Stimulated activated CD4-positive, alpha-beta T cell treated with anti-CD3 and anti-CD28 coated beads, Interleukin-12 subunit alpha, Interleukin-12 subunit beta, amount 100 ng/mL, for 24 hours (primary cell): ENCODE measurements at places on chromosomes 12 and 14.

DNA sequence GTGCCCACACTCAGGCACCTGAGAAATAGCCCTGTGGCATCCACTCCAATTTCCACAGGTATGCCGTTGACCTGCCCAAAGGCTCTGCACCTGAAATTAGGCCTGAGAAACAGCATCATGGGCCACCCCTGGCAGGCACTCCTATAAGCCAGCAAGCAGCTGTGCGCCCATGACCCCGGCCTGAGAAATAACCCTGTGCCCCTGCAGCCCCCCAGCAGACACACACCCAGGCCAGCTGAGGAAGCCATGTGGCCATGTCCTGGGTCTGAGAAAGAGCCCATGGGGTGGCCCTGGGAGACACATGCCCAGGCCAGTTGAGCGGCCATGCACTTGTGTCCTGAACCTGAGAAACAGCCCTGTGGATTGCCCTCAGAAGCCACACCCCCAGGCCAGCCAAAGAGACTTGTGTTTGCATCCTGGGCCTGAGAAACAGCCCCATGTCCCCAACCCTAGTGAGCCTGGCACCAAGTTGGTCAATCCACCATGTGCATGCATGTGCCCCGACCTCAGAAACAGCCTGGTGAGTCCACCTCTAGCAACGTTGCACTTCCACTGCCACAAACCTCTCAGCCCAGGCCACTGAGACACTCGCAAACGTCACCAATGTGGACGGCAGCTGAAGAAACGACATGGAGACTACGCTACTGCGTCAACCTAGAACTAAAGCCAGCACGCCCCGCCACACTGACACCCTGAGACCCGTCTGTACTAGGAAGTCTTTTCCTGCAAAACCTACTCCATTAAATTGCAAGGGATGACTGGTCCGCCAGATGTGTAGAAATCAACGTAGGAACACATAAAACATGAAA, 411.9 kb downstream of the TMEM121 start:
- DNase-seq, result no peak

DNA sequence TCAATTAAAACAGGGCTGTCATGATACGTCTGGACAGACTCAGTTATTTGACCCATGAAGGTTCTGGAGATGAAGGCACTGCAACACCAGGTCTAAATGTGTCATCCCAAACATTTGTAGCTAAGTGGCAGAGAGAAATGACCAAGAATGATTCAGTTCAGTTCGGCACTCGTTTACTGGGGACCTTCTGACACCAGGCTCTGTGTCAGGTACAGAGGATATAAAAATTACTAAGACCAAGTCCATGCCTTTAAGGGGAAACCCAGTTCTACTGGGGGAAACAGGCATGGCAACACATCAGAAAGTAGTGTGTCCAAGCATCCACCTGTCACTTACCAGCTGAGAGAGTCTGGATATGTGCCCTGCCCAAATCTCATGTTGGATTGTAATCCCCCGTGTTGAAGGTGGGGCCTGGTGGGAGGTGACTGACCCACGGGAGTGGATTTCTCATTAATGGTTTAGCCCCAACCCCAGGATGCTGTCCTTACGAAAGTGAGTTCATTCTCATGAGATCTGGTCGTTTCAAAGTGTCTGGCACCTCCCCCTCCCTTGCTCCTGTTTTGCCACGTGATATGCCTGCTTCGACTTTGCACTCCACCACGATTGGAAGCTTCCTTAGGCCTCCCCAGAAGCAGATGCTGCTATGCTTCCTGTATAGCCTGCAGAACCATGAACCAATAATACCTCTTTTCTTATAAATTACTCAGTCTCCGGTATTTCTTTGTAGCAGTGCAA, 41.9 kb upstream of the BCL2L14 start:
- no peak for DNase-seq

DNA sequence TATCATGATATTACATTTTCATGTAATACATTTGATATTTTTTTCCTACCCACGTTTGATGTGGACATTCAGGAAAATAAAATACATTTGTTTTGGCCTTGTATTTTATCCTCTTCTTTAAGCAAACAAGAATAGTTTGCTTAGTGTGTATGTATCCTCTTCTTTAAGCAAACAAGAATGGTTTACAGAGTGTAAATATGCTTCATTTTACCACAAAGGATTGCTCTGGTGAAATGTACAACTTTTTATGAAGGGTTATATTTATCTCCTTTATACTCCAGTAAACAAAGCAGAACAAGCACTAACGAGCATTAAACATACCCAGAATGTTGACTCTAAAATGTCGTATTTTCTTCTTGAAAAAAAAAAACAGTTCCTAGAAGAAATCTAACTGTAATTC, 244.7 kb downstream of the KCNH5 start:
- no peak for DNase-seq

DNA sequence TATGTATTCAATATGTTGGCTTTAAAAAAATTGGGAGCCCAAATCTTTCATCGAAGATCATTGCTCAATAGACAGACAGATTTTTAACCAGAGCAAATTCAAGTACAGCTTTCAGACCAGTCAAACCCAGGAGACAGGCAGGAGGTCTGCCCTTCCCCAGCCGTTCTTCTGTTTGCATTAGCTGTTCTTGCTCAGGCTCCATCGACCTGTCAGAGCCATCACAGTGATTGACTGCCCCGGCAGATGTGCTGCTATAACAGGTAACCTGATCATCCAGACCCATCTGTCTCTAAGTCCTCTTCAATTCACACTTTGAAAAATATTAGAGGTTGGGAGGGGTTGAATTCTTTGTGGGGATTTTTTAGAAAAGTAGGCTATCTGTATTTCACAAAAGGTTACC, 453.5 kb downstream of the FOXG1 start:
- no peak for DNase-seq

GRCh38 chr12:42085594-42085993, 59.1 kb downstream of the GXYLT1 start:
- DNase-seq, result no peak

DNA sequence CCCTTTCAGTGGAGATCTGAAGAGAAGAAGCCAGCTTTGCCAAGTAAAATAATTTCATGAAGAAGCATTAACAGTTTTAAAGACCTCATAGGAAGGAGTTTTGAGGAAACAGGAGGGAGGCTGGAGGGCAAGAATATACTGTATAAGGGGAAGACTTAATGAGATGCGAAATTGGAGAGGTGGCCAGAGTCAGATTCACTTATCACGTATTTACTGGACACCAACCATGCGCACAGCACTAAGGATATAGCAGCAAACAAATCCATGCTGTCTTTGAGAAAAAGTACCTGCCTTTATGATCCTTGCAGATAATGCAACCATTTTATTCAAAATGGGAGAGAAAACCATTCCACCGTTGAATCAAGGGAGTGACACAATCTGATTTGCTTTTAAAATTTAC, 100.3 kb downstream of the ERC1 start:
- DNase-seq, result no peak

- no peak for DNase-seq
Measured at GRCh38 chr14:90560558-90560957, 163.7 kb downstream of the CALM1 start.

GRCh38 chr12:54025499-54026405, 2.5 kb upstream of the HOXC6 start:
- DNase-seq, result no peak

DNA sequence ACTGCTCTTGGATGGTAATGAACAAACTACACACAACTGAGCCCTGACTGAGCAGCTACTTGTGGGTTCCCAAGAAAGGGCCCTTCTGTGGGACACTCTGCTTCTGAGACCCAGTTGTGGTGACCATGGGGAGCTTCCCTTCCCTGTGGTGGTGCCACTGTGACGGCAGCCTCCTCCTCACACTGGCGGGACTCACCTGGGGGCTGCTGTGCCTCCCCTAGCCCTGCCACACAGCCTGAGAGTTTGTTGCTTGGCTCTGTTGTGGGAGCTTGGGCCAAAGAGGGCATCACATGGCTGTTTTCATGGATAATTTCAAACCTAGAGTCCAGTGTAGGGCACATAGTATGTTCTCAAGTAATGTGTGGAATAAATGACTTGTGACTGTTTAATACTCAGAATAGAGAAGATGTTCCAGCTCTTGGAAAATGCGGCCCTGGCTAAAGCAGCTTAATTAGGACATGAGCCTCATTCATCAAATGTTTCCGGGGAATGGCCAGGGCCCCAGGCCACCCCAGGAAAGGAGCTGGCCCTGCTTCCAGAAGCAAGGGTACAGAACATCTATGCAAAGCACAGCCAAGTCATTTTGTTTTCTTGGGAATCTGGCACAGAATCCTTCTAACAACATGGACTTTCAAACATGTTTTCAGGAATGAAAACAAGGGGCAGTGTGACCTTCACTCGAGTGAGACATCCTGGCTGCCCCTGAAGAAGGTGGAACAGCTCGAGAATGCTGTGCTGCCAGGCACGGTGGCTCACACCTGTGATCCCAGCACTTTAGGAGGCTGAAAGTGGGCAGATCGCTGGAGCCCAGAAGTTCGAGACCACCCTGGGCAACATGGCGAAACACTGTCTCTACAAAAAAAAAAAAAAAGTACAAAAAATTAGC, 21.2 kb downstream of the ZFYVE21 start:
- no peak for DNase-seq

DNA sequence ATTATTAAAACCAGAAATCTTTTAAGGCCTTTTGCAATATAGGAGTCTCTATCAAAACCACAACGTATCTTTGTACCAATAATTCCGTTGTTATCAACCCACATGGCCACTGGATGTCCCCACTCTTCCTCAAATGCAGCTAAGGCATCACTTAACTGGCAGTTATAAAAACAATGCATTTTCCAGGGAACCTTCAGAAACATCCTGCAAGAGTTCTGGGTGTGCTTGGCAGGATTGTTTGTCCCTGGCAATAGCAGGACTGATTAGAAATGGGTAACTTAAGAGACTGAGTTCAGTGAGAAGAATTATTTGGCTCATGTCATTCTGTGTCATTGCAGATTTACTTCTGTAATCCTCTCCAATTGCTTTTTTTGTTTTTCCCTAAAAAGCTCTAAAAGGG, 112.0 kb downstream of the SLC15A5 start:
- no peak for DNase-seq

DNA sequence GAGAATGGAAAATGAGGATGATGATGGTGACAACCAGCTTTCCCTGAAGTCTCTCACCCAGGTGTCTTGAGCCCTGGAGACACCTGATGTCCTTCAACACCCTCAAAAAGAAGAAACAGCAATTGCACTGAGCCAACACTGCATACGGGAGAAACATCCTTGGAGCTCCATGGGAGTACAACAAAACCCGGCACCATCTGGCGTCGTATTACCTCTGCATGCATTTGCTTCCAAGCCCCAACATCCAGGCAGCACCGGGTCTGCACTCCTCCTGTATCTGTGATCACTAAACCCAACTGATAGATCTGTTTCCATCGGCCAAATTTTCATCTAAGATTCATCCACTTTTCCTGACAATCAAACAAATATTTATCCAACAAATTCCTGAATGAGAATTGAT, 249.9 kb downstream of the DPF3 start:
- DNase-seq, result no peak

- no peak for DNase-seq
Measured at GRCh38 chr14:36716614-36717184, 55.0 kb downstream of the PAX9 start.

GRCh38 chr12:54631988-54632728, 2.5 kb downstream of the LACRT start:
- DNase-seq, result no peak

GRCh38 chr14:39097159-39097558, 5.9 kb downstream of the SEC23A start:
- DNase-seq, result no peak

DNA sequence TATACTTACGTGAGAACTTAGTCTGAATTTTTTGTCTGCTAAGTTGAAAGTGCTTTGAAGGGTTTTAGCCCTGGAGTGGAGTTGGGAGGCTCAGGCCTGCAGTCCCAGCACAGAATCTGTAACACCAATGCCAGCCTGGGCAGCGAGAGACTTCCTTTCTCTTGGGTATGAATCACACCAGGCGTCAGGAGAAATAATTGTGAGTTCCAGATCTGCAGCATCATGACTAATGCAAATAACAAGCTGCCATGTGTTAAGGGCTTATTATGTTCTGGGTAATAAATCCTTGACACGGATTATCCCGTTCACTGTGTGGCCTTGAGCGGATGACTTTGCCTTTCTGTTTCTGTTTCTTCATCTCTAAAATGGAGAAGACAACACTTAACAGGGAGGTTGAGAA, 70.6 kb downstream of the B4GALNT3 start:
- no peak for DNase-seq

DNA sequence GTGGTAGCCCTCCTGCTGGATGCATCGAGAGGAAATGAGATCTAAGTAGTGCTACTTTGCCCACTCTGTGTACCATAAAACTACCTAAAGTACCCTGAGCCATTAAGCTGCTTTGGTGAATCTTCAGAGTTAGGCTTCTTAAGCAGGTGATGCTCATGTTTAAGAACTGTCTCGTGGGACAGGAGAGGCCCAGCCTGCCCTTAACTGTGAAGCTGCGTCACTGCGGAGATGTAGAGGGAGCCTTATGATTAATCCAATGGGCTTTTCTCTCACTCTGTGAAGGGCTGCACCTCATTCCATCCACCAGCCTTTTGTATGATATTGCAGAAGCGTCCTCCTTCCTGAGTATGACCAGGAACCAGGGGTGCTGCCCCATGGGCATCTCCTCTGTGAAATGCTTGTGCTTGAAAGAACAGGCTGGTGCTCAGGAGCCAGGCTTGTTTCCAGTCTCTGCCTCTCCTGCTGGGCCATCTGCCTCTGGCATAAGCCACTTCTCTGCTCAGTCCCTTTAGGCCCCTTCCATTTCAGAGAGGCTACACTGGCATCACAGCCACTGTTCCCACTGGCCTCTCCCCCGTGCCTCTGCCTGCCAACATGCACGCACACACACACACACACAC, 6.8 kb upstream of the CCDC177 start:
- DNase-seq, result no peak

GRCh38 chr14:71245659-71246361, 338.6 kb downstream of the PCNX1 start:
- DNase-seq, result no peak

DNA sequence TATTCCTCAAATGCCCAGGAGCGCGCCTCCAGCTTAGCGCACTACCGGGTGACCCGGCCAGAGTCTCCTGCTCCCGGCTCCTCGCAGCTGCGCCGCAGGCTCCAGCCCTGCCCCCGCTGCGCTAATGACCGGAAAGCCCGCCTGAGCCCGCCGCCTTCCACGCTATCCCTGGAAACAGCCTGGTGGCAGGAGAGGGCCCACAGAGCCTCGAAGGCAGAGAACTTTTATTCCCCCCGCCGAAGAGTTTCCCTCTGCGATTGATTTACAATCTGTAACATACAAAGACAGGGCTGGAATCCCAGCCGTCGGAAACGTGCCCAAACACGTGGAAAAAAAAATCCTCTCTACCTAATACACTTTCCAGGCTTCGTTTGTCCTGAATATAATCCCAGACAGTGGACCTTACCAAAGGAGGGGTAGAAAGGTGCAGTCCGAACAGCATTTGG, 1.5 kb downstream of the COL2A1 start:
- DNase-seq, result no peak

- DNase-seq, result no peak
Measured at GRCh38 chr12:16603916-16604575, 1.9 kb downstream of the LMO3 start.
